Erythroblast (primary cell): ENCODE measurements at places on chromosomes 16 and 17.
A peak's percentile ranks its signal among the peaks of the same experiment; 100 is the strongest.

- DNase-seq: no peak
These were observed 7.0 kb downstream of the ZNF598 start for GRCh38 chr16:2002406-2003230.

- no peak for DNase-seq
These were observed 36.0 kb downstream of the CHD9 start for GRCh38 chr16:53090591-53091411.

- peak; percentile 9 for DNase-seq
These were observed 2.5 kb downstream of the MYLK3 start for GRCh38 chr16:46745617-46746016.

- DNase-seq: no peak
These were observed 28.3 kb upstream of the IL17C start for GRCh38 chr16:88610080-88610479.

- no peak for DNase-seq
These were observed 145.7 kb downstream of the RBFOX3 start for GRCh38 chr17:79465011-79465680.

DNA sequence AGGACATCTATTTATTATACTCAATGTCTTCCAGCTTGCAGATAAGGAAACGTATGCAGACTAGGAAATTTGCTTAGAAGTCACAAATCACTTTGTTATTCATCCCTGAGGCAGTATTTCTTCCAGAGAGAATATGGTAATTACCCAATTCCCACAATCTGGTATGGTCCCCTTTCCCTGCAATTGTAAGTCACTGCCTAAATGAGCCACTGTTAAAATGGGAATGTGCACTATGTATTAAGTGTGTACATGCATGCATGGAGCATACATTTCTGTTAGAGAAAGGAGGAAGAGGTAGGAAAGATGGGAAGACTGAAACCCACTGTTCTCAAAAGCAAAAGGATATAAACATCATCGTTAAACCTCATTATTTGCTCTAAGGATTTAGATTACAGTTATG is 10.0 kb downstream of the NUFIP2 start:
- no peak for DNase-seq

GRCh38 chr16:13907431-13907830 is 12.5 kb upstream of the ERCC4 start:
- no peak for DNase-seq
